Uterus (tissue), 4 donors: ENCODE measurements at places on chromosomes 7 and 10.

DNA sequence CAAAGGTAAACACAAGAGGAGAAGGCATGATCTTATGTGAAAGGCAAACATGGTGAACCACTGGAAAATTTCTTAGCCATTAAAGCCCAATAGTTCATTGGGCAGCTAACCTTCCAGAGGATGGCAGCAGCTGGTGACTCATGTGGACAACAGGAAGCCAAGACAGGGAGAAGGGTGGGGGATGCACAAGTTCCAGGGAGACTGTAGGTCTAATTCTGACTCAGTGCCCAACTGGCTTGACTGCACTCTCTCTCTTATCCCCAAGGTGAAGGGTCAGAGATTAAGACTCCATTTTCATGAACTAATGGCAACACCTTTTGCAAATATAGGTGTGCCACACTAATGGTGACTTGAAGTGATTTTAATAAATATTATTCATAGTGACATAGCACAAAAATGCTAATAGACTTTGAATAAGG, 47.9 kb upstream of the SLC35B4 start:
- no peak for DNase-seq

GRCh38 chr10:66564287-66564686, 361.5 kb upstream of the LRRTM3 start:
- no peak for DNase-seq

GRCh38 chr10:35876248-35876647, 234.2 kb upstream of the FZD8 start:
- no peak for DNase-seq

GRCh38 chr10:72083790-72084459, 4.4 kb downstream of the SPOCK2 start:
- no peak for DNase-seq

GRCh38 chr7:100157334-100158228, 942 bp downstream of the TRAPPC14 start:
- DNase-seq = peak; percentile 70

- DNase-seq = no peak
Measured at GRCh38 chr7:84139986-84140729, 54.4 kb downstream of the SEMA3A start.

- no peak for DNase-seq
Measured at GRCh38 chr7:25002786-25003185, 22.8 kb upstream of the OSBPL3 start.

- no peak for DNase-seq
Measured at GRCh38 chr10:99345350-99345749, 16.2 kb downstream of the CNNM1 start.

DNA sequence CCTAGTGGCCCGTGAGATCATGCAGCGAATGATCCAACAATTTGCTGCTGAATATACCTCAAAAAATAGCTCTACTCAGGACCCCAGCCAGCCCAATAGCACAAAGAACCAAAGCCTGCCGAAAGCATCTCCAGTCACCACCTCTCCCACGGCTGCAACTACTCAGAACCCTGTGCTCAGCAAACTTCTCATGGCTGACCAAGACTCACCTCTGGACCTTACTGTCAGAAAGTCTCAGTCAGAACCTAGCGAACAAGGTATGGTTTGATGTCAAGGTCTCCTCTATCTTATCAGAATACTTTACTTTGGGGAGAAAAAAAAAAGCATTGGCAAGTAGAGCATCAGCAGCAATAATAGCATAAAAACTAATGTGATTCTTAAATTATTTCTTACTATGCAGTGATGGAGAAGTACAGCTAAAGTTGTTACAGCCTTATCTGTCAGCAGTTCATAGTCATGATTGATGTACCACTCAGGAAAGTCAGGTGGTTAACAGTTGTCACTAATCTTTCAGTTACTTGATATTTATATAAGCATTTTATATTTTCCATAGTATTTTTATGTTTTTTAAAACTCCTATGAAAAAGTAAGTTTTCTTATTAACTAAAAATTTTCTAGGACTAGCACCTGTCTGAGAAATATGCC, 117.1 kb downstream of the LCOR start:
- DNase-seq = no peak

GRCh38 chr10:97669571-97669970, 17.5 kb downstream of the AVPI1 start:
- no peak for DNase-seq

- DNase-seq = no peak
Measured at GRCh38 chr10:27605318-27605717, 101.2 kb downstream of the RAB18 start.

- DNase-seq = no peak
Measured at GRCh38 chr7:47007471-47007870, 574.4 kb downstream of the TNS3 start.

GRCh38 chr10:44398747-44399658, 14.1 kb upstream of the CXCL12 start:
- DNase-seq = no peak

DNA sequence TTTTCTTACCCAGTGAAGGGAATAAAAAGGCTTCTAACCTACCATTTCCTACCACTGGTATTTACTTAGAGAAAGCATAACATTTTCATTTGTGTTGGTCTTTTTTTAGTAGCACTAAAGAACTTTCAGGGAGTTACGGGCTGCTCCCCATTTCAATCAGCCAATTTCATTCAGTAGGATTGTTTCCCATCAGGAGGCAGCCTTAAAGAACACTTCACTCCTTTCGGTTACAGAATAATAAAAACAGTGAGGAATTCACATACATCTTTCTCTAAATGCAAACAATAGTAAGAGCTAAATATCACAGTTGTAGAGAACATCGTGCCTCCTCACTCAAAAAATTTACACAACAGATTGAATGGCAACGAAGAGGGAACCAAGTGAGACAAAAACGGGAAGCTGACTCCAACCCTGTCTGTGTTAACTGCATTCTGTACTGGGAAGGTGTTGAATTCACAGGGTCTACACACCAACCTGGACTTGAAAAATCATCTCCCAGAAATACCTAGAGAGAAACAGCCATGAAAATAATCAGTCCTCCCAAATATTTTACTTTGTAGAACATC, 55.5 kb upstream of the ABLIM1 start:
- no peak for DNase-seq

DNA sequence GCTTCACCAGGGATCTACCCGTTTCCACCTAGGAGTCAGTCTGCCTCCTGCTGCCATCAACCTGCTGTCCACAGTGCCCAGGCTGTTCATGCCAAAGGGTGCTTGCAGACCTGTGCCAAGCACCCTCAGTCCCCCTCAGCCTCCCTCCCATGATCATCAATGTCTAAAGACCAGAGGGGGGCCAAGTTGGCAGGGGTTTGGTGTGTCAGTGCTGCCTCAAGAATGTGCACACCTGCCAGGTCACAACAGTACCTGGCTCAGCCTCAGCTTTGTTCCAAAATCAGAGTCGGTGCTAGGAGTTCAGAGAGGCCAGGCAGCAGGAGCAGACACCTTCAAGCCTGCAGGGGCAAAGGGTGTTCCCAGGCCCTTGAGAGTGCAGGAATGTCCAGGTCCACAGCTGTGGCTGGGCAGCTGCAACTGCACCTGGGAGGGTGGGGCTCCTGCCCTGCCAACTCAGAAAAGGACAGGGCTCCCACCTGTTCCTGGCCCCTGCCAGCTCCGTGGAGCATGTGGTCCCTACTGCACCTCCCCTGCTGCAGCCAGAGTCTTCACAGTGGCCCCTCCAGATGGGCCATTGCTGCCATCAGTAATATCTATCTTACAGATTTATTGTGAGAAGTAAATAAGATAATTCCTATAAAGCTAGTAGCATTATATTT, 219.5 kb downstream of the POLR1F start:
- no peak for DNase-seq

DNA sequence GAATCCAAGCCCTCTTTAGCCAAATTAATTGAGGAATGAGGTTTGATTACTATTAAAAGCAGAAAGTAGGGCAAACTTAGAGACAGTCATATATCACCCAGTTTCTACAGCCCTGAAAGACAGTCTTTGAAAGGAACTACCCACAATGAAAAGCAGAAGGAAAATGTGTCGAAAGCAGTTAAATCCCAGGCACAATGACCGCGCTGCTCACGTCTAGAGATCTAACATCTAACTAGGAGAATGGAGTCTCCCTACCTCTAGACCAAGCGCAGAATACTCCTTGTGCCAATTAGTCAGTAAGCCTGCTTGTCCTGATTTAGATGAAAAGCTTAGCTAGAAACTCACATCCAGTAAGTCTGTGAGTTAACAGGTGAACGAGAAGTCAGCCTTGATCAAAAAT, 350.0 kb downstream of the FGFR2 start:
- no peak for DNase-seq

GRCh38 chr7:8217200-8218068, 44.5 kb downstream of the ICA1 start:
- no peak for DNase-seq

DNA sequence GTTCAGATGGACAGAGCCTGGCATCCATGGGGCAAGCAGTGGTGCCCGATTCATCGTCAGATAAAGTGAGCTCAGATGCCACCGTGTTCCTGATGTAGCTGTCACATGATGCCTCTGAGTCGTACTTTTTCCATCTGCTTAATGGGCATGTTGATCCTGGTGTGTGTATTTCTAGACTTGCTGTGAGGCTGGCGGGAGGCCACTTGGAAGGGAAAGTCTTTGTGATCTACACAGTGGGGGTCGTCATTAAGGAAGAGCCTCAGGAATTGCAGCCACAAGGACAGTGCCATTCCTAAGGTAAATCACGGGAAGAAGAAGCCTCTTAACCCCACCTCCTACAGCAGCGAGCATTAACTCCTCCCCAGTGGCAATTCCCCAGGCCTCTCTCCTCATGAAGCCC, 63.0 kb downstream of the RGS10 start:
- no peak for DNase-seq
